Keratinocyte (primary cell): ENCODE measurements at places on chromosomes 11 and 22.

- no peak for DNase-seq
Measured at GRCh38 chr11:67118181-67118766, 789 bp upstream of the KDM2A start.

DNA sequence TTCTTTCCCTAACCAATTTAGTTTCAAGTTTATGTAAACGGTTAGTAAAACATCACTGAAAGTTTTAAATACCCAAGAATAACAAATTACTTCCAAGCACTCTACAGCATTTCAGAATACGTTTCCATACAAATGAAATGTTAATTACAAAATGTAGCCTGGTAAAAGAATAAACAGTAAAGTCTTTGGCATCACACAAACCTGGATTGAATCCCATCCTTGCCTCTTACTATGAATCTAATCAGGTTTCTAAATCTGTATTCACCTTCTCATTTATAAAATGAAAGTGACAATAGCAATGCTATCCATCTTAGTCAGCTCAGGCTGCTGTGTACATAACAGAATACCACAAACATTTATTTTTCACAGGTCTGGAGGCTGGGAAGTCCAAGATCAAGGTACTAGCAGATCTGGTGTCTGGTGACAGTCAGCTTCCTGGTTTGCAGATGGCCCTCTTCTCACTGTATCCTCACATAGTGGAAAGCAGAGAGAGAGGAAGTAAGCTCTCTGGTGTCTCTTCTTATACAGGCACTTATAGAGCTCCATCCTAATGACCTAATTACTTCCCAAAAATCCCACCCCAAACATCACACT, 19.2 kb downstream of the FAM168A start:
- DNase-seq: no peak

GRCh38 chr11:12674936-12675696, 895 bp downstream of the TEAD1 start:
- no peak for DNase-seq

- no peak for DNase-seq
Measured at GRCh38 chr22:31901388-31902137, 42.8 kb upstream of the YWHAH start.

GRCh38 chr22:42101199-42101598, 10.6 kb upstream of the NDUFA6 start:
- no peak for DNase-seq

DNA sequence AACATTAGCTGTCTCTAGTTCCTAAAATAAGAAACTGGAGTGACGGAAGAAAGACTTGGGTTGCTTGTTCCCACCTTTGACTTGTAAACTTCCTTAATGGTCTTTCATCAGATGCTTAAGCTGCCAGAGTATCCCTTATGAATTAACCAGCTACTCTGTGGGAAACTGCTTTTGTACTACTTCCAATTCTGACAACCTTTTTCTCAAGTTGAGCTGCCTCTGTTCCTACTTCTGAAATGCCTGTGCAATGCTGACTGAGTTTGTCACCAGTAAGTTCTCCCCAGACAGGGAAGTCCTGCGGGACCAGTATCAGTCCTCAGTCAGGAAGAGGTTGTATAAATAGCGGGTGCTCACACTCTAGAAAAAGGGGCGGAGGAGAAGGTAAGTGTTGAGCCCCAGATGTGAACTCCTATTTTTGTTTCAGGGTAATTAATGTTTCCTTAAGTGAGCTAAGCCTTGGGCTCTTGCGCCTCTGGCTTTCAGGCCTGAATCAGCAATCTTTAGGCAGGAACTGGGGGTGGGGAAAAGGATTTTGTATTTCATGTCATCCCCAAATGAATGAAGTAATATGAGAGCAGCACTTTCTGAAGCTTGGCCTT, 67.2 kb downstream of the CECR2 start:
- DNase-seq: no peak

DNA sequence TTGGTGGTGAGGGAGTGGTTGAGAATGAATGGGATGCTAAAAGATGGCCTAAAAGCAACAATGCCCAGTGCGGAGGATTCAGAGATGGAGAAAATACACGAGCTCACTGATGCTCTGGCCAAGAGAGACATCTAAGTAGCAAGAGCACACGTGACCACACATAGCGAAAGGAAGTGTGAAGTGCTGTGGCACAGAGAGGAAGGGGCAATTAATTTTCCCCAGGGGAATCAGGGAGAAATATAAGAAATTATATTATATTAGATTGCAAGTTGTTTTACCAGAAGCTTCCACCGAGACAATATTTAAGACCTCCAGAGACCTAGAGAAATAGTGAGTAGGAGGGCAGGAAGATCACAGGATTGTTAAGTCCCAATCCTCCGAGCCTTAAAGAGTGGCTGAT, 80.6 kb downstream of the RCN1 start:
- DNase-seq: no peak

DNA sequence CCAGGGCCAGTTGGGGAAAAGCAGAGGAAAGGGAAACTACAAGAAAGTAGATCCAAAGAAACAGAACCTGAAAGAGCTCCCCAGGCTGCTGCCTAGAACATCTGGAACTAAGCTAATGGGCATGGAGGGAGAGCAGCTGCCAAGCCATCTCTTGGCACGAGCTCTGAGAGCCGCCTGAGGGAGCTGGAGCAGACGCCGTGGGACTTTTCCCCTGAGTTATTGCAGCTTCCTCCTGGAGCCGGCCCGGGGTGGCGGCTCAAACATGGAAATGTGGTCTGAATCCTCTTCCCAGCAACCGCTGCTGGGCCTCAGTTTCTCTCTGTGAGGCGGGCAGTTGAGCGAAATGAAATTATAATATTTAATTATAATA, 41.8 kb downstream of the LIF start:
- no peak for DNase-seq

GRCh38 chr11:130737866-130738431, 178.3 kb downstream of the SNX19 start:
- peak; percentile 9 for DNase-seq
